ENCODE measurements at places on chromosomes 7 and 10.

- no peak for DNase-seq
Observed at GRCh38 chr7:130463553-130464434, 23.0 kb upstream of the CEP41 start.

- DNase-seq, result no peak
Observed at GRCh38 chr10:73506491-73506890, 10.7 kb upstream of the PPP3CB start.

DNA sequence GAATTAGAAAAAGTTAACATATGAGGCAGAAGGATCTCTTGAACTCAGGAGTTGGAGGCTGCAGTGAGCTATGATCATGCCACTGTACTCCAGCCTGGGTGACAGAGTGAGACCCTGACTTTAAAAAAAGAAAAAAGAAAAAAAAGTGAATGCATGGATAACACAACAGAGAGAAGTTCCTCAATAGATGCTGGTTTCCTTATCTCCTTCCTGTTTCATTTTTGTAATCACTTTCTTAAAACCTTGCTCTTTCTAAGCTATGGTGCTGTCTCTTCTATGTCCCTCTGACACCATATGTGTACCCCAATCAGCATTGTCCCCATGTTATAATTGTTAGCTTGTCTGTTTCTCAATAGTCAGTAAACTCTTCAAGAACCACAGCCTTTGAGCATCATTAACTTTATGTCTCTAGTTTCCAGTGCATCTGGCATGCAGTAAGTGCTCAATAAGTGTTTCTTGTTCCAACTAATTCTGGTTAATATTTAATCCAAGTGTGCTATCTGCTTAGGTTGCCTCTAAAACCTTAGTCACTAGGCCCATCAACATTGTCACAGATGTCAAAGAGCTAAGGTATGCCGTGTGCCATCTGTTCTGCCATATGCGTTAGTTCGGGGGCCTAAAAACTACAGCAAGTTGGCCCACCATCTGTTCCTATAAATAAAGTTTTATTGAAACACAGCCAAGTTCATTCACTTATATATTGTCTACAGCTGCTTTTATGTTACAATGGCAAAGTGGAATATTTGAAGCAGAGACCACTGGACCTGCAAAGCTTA lies 36.2 kb downstream of the MPP7 start:
- no peak for DNase-seq

DNA sequence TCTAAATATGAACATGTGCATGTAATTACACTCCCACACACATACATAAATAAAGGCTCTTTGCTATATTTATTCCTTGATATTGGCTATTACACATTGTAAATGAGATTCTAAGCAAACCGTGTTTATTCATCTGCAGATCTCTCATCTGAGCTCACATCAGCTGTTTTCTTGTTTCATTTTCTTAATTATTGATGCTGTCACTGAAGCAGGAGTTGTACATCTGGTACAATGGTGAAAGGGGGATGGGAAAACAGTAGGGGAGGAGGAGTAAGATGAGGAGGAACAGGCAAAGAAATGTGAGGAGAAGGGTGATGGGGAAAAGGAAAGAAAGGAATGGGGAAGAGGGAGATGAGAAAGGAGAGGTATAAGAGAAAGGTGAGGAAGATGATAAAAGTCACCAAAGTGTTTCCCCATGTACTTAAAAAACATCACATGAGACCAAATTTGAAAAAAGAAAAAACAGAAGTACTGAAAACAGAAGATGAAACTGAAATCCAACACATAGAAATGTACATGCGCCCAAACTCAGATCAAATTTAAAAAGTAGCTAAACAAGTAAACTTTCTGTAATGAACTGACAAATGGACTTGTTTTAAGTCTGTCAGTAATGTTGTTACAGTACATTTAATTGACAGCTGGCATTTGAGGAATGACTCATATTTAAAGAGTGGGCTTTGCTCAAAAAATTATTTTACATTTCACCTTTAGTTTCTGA lies 472.2 kb downstream of the ARL4A start:
- no peak for DNase-seq

DNA sequence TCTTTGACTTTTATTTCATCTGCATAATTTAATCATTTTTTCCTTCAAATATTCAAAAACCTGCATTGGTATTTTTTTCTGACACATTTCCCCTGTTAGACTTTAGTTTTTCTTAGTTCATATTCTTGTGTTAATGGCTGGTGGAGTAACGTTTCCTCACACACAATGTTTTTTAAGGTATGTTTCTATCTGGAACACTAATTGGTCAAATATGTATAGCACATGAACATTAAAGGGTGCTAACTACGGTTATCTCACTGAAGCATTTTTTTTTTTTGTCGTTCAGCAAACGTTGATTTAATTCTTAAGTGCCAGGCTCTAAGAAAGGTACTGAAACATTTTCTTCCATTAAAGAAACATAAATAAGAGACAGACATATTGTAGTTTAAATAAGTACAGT lies 87.7 kb downstream of the PTPRZ1 start:
- DNase-seq, result no peak

Data from NCI-H2081 (cell line).